Erythroblast (primary cell): ENCODE measurements at places on chromosomes 7 and 10.
A peak's percentile ranks its signal among the peaks of the same experiment; 100 is the strongest.

DNA sequence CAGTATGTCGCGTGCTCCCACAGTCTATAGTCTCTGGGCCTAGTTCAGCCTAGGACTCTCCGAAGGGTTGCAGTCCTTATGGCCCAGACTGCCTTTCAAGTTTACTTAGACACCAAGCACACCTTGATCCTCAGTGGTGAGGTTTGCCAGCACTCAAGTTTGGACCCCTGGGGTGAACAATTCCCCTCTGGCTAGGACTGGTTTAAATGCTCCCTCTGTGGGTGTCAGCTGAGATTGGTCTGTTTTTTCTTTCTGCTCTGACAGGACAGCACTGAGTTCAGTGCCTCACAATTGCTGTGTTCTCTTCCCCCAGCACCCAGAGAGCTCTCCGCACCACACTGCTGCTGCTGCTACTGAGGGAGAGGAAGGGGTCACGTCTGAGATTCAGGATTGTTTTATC, 31.9 kb upstream of the AGR3 start:
- no peak for DNase-seq

DNA sequence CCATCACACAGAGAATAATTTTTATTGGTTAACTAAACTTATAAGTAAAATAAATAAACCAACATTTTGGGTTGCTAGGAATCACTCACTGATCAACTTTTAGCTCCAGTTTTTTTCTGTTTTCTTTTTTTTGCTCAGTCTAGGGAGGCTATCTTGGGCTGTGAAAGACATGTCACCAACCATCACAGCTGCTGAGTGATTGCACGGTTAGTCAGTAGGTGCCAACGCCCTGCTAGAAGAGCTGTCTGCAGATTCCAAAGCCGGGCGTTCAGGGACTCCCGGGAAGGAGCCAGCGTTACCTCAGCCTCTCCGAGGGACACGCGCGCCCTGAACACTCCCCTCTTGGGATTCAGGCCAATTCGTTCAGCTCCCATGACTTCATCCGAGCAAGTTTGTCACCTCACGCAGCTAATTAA, 604 bp upstream of the STAM start:
- peak; percentile 89 for DNase-seq

DNA sequence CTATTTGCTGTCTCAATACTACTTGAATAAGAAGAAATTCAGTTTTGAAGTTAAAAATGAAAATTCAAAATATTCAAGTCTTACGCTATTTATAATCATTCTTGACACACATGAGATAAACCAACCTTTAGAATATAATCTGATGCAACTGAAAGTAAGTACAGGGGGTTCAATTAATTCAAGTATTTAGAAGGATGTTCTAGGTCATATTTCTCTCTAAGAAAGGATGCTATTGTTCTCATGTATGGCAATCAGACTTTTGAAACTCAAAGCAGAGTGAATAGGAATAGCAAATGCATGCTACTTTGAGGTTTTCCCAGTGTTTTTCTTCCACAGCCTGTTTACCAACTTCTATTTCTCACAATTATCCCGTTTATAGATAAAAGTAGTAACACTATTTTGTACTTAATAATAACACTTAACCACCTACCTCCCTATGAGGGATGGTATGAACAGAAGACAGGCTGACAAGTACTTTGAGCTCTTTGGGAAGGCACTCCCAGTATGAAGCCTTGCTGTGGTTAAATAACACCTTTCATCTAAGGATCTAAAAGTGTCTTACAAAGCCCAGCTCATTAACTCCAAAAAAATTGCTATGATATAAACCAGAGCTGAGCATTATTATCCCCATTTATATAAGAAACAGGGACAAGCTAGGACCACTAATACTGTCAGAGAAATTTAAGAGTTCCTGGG, 18.0 kb upstream of the SPOCK2 start:
- DNase-seq = no peak

GRCh38 chr10:119758448-119759195, 32.8 kb downstream of the INPP5F start:
- no peak for DNase-seq

- DNase-seq = peak; percentile 54
Observed at GRCh38 chr7:74417419-74417971, 36.2 kb upstream of the GTF2IRD1 start.

GRCh38 chr10:82150123-82150900, 275.3 kb downstream of the NRG3 start:
- DNase-seq = peak; percentile 8

GRCh38 chr7:24924375-24924774, 55.6 kb downstream of the OSBPL3 start:
- peak; percentile 60 for DNase-seq

GRCh38 chr10:133393401-133394063, 425 bp upstream of the MTG1 start:
- no peak for DNase-seq

GRCh38 chr7:33882040-33882837, 23.1 kb upstream of the BMPER start:
- DNase-seq = no peak

GRCh38 chr10:47449979-47450378, 33.9 kb downstream of the ANXA8 start:
- no peak for DNase-seq

DNA sequence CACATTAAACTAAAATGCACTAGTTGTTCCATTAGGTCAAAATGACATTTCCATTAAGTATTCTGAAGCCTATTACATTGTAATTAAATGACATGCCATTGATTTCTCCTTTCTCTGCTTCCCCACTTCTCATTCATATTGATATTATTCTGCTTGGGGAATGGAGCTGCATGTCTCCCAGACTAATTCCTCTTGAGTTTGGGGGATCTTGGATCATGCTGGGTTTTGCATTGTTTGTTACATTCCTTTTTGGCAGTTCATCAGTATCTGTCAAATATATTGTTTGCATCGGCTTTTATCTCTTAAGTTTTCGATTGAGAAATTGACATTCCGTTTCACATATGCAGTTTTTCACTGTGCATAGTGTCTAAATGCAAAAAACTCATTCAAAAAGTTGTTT, 65.1 kb upstream of the CYP26C1 start:
- DNase-seq = no peak
